ENCODE measurements at places on chromosomes 5 and 9. TPM values are rescaled to one million over a fixed set of nuclear protein-coding genes. Genes with fewer than 3 reads are reported as not detected.

GRCh38 chr5:112687306-112687705, 50.4 kb upstream of the APC start:
- DNase-seq = no peak
- H3K4me1 ChIP-seq = peaks cover 62% of the 10 kb centered on the region
- H3K36me3 ChIP-seq = no peaks in the 10 kb centered on the region
- no peaks in the 10 kb centered on the region for H3K27me3 ChIP-seq
- no peak overlapping the region for H3K27ac ChIP-seq

- no peaks in the 10 kb centered on the region for H3K27me3 ChIP-seq
- DNase-seq = peak; percentile 0
- H3K36me3 ChIP-seq = no peaks in the 10 kb centered on the region
- no peak overlapping the region for H3K4me3 ChIP-seq
- no peak overlapping the region for H3K27ac ChIP-seq
Measured at GRCh38 chr5:31161781-31162181, 31.7 kb upstream of the CDH6 start.

DNA sequence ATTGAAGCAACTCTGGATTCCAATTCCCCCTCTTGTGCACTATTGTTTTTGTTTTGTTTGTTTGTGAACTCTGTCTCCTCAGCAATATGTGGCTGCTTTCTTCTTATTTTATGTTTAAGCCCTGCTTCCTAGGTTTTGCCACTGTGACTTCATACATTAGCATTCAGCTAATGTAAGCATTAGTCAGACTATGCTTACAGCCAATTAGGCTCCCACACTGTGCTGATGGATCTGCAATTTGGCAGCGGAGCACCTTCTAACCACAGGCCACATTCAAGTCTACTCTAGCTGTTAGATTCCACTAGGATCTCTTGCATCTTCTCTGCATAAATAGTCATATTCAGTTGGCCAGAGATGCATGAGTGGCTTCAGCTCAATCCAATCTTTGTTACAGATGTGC, 9.6 kb upstream of the BICD2 start:
- peak; percentile 96 for DNase-seq
- H3K4me1 ChIP-seq = peaks cover 8% of the 10 kb centered on the region
- H3K4me3 ChIP-seq = no peak overlapping the region
- no peaks in the 10 kb centered on the region for H3K36me3 ChIP-seq

DNA sequence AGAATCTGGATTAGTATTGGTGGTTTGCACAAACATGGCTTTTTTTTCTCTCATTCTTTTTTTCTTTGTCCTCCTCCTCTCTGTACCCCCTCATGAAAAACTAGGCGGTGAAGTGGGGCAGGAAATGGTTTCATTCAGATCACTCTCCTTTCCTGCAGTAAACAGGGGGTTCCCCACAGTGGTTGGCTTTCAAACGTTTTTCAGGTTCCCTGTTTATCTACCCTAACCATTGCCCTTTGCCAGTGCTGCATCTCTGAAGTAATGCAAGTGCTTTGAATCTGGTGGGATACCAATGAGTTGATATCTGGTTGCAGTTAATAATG, 29.8 kb downstream of the NR4A3 start:
- H3K27ac ChIP-seq = no peak overlapping the region
- no peaks in the 10 kb centered on the region for H3K4me1 ChIP-seq
- no peak overlapping the region for H3K4me3 ChIP-seq
- no peak for DNase-seq
- H3K27me3 ChIP-seq = no peaks in the 10 kb centered on the region

- peak; percentile 20 for DNase-seq
- peak overlapping the region; percentile 21 for H3K4me3 ChIP-seq
- H3K4me1 ChIP-seq = peaks cover 54% of the 10 kb centered on the region
- no peaks in the 10 kb centered on the region for H3K27me3 ChIP-seq
Measured at GRCh38 chr5:135391869-135392255, 7.2 kb downstream of the MACROH2A1 start.

GRCh38 chr5:76641514-76642120, 18.4 kb upstream of the F2RL2 start:
- DNase-seq = peak; percentile 74
- no peak overlapping the region for H3K27ac ChIP-seq
- H3K4me3 ChIP-seq = no peak overlapping the region
- H3K4me1 ChIP-seq = no peaks in the 10 kb centered on the region
- peaks cover 37% of the 10 kb centered on the region for H3K27me3 ChIP-seq

- no peaks in the 10 kb centered on the region for H3K36me3 ChIP-seq
- no peak for DNase-seq
Measured at GRCh38 chr5:175597718-175598117, 60.2 kb upstream of the HRH2 start.

GRCh38 chr9:117763314-117763713, 59.1 kb downstream of the TLR4 start:
- H3K4me3 ChIP-seq = no peak overlapping the region
- H3K4me1 ChIP-seq = peaks cover 11% of the 10 kb centered on the region
- H3K27me3 ChIP-seq = no peaks in the 10 kb centered on the region
- no peak overlapping the region for H3K27ac ChIP-seq
- DNase-seq = peak; percentile 63

GRCh38 chr5:10330511-10331230, 22.8 kb upstream of the MARCHF6 start:
- H3K4me1 ChIP-seq = peaks cover 35% of the 10 kb centered on the region
- peak; percentile 31 for DNase-seq
- no peak overlapping the region for H3K4me3 ChIP-seq
- H3K36me3 ChIP-seq = no peaks in the 10 kb centered on the region
- no peaks in the 10 kb centered on the region for H3K27me3 ChIP-seq

DNA sequence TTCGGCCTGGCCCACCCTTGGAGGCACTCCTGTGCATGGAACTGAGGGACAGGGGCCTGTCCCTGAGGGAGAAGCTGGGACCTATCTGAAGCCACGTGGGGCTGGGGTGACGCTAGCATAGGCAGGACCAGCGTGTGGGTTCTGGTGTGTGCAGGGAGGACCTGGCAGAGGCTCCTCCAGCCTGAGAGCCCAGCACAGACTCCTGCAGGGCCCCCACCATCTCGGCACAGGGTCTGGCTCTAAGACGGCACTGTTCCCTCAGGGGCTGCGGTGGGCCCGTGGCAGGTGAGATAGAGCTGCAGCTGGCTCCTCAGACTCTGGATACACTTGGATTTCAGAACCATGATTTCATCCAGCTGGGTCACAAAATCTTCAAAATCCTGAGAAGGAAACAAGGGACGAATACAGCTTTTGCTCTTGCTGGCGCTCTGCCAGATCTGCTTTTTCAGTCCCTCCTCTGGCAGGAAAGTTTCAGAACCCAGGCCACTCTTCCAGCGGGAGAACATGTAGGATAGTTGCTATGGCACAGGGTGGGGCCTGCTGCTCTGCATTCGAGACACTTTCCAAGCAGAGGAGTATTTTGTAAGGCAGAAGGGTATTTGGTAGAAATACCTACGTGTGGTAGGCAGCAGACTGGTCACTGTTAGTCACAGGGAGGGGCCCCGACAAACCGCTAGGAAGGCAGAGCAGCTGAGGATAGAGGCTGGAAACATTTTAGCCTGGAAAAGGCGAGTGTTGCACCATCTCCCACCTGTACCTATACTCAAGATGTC, 74.7 kb downstream of the KIF24 start:
- H3K4me1 ChIP-seq = peaks cover 42% of the 10 kb centered on the region
- H3K4me3 ChIP-seq = peak overlapping the region; percentile 28
- peak; percentile 97 for DNase-seq
- H3K27ac ChIP-seq = peak overlapping the region; percentile 89
- no peaks in the 10 kb centered on the region for H3K27me3 ChIP-seq

DNA sequence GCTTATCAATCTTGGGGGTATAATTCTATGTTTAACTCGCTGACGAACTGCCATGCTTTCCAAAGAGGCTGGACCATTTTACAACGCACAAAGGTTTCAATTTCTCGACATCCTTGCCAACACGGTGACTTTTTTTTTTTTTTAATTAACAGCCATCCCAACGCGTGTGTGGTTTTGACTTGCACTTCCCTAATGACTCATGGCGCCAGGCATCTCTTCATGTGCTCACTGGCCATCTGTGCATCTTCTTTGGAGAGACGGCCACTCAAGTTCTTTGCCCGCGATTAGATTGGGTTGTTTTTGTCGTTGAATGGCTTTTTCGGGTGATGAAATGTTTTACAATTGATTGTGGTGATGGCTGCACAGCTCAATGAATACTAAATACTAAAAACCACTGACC, 12.5 kb upstream of the CARD9 start:
- no peaks in the 10 kb centered on the region for H3K4me1 ChIP-seq
- no peak for DNase-seq
- no peaks in the 10 kb centered on the region for H3K27me3 ChIP-seq

DNA sequence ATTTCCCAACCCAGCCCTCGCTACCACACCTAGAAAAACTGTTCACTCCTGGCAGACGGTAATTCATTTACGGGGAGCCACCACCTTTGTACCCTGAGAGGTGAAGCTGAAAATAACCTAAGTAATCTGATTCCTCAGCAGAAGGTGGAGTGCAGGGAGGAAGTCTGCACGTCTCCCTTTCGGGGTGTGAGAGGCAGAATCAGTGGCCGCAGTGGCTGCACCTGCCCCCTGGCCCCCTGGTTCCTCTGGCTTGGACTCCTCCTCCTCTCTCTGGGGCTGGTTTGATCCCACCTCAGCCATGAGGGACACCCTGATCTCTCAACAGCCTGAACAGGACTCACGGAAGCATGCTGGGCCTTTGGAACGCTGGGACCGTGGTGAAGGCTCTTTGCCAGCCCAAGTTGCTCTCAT, 10.5 kb downstream of the TMEM174 start:
- DNase-seq = no peak
- peaks cover 7% of the 10 kb centered on the region for H3K4me1 ChIP-seq
- H3K27ac ChIP-seq = no peak overlapping the region
- H3K36me3 ChIP-seq = no peaks in the 10 kb centered on the region
- no peaks in the 10 kb centered on the region for H3K27me3 ChIP-seq
- no peak overlapping the region for H3K4me3 ChIP-seq

DNA sequence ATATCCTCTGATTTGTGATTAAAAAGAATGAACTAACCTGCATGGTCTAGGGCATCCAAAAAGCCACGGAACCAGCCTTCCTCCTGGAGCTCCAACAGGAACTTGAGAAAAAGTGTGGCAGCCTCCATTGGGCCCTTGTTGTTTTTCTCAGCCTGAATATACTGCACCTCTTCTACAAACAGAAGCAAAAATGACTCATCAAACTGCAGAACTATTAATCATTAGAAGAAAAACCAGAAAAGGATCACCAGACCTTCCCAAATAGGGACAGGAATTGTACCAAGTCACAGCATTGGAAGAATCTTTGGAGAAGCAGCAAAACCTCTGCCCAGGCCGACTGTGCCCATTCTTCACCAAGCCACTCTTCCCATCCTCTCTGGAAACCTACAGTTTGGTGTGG, 25.2 kb downstream of the RIGI start:
- DNase-seq = peak; percentile 48
- no peak overlapping the region for H3K4me3 ChIP-seq
- H3K27ac ChIP-seq = no peak overlapping the region
- H3K27me3 ChIP-seq = no peaks in the 10 kb centered on the region
- H3K4me1 ChIP-seq = peaks cover 7% of the 10 kb centered on the region

DNA sequence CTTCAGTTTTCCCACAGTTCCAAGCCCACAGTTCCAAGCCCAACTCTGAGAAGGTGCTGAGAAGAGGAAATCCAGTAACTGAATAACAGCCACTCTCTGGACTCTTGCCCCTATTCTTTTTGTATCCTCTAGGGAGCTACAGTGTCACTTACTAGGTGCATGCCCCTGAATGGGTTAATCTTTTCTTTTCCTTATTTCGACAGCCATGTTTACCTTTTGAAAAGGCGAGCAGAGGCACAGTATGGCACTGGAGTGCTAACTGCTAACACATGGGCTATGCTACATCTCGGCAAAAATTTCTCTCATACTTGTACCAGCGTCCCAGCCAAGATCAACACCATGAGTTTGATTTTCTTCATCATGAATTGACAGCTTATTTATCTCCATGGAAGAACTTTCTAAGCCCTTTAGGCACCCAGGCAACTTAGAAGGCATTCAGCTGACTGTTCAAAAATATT, 222.6 kb downstream of the EBF1 start:
- peak; percentile 36 for DNase-seq
- H3K4me1 ChIP-seq = peaks cover 42% of the 10 kb centered on the region
- H3K27ac ChIP-seq = no peak overlapping the region
- no peaks in the 10 kb centered on the region for H3K36me3 ChIP-seq

DNA sequence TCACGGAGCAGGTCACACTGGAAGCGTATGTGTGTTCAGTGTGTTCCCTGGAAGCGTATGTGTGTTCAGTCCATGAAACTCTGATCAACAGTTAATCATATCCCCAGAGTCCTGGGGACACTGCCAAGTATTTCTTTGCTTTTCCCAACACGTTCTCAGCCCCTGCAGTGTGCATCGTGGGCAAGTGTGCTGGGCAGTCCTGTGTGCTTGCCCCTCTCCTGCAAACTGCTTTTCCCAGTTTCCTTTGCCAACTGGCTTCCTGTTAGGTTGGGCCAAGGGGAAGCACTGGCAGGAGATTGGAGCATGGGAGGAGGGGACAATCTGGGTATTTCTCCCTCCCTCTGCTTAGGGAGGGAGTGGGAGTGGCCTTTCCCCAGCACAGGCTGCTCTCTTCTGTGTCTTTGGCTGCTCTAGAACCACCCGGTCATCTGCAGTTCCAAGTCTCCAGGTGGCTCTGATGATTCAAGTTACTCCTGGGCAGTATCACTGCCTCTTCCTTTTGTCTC, 36.8 kb upstream of the NEK6 start:
- H3K27me3 ChIP-seq = no peaks in the 10 kb centered on the region
- DNase-seq = peak; percentile 66
- no peaks in the 10 kb centered on the region for H3K36me3 ChIP-seq
- no peak overlapping the region for H3K4me3 ChIP-seq
- H3K27ac ChIP-seq = no peak overlapping the region

DNA sequence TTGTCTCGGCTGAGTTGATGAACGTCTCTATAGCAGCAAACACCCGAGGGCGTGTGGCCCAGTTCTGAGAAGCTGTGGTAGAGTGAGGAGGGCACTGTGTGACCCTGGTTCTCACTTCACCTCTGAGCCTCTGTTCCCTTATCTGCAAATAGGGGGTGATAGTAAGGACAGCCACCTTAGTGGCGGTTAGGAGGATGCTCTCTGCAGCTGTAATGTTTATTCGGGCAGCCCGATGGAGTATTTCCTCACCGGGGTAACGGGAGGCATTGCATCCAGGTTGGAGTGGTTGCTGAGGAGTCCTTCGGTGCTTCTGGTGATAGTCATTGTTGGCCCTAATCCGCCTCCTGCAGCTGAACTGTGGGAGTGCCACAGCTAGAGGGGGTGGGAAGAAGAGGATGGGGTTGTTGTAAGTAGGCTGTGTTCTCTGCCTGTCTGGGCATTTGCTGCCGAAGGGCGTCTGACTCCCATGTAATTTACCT, 13.9 kb downstream of the PRRC2B start:
- no peaks in the 10 kb centered on the region for H3K36me3 ChIP-seq
- peak overlapping the region; percentile 58 for H3K4me3 ChIP-seq
- no peaks in the 10 kb centered on the region for H3K27me3 ChIP-seq

Gene SH3GL2
- not detected for total RNA-seq

Gene HTR1A
- total RNA-seq = not detected

Gene DIAPH1
- total RNA-seq = 26.0 TPM

Gene PPP1R2B
- total RNA-seq = 0.11 TPM

Gene RMRP
- total RNA-seq = 20,944 TPM

Gene ABCA1
- total RNA-seq = 20.7 TPM

Gene NSG2
- not detected for total RNA-seq

Gene PCDHGB2
- 2.5 TPM for total RNA-seq

Gene ECSCR
- not detected for total RNA-seq

Gene TTC33
- total RNA-seq = 8.0 TPM

Gene MPDZ
- 29.2 TPM for total RNA-seq

All from GM23248 (cell line).